ENCODE measurements at places on chromosomes 7 and 10. TPM values are rescaled to one million over a fixed set of nuclear protein-coding genes. Genes with fewer than 3 reads are reported as not detected.

The HOXA1 gene
- polyA plus RNA-seq = 2.6 TPM

The CPA2 gene
- polyA plus RNA-seq = 0.58 TPM

The CRHR2 gene
- 0.20 TPM for polyA plus RNA-seq

The OPALIN gene
- not detected for polyA plus RNA-seq

The ANKRD1 gene
- polyA plus RNA-seq = 0.81 TPM

The OR2A1 gene
- polyA plus RNA-seq = 1.2 TPM

The BLNK gene
- 36.9 TPM for polyA plus RNA-seq

The SFRP5 gene
- polyA plus RNA-seq = 0.11 TPM

The SPDYE18 gene
- 1.6 TPM for polyA plus RNA-seq

The UPK3B gene
- polyA plus RNA-seq = 0.70 TPM

The WEE2 gene
- 0.36 TPM for polyA plus RNA-seq

The CLCN1 gene
- 0.09 TPM for polyA plus RNA-seq

The UCMA gene
- polyA plus RNA-seq = not detected

The WNT8B gene
- 0.69 TPM for polyA plus RNA-seq

The CPVL gene
- 73.9 TPM for polyA plus RNA-seq

The LIPN gene
- polyA plus RNA-seq = not detected

The MYO3A gene
- 7.9 TPM for polyA plus RNA-seq

The CAMK2B gene
- polyA plus RNA-seq = 3.6 TPM

The TYW1B gene
- polyA plus RNA-seq = 9.4 TPM

The ACTL6B gene
- polyA plus RNA-seq = not detected

The CDC14C gene
- not detected for polyA plus RNA-seq

The AMPH gene
- polyA plus RNA-seq = 17.1 TPM

The AKR1C4 gene
- polyA plus RNA-seq = not detected

The CALHM3 gene
- polyA plus RNA-seq = not detected

The RET gene
- polyA plus RNA-seq = 24.3 TPM

The MKI67 gene
- polyA plus RNA-seq = 65.8 TPM

The KCTD7 gene
- 28.8 TPM for polyA plus RNA-seq

The CPEB3 gene
- polyA plus RNA-seq = 3.6 TPM

The CYP3A4 gene
- 0.49 TPM for polyA plus RNA-seq

The ZNF365 gene
- 0.50 TPM for polyA plus RNA-seq

The MINDY4 gene
- polyA plus RNA-seq = 12.3 TPM

The SP8 gene
- not detected for polyA plus RNA-seq

The DLX6 gene
- not detected for polyA plus RNA-seq

The MEST gene
- polyA plus RNA-seq = 711 TPM

The STOX1 gene
- 10.0 TPM for polyA plus RNA-seq
